ENCODE measurements at places on chromosomes 16 and 17.
A peak's percentile ranks its signal among the peaks of the same experiment; 100 is the strongest.

GRCh38 chr16:89911375-89911774 is 7.3 kb upstream of the MC1R start:
- DNase-seq: no peak

- no peak for DNase-seq
These were observed 53.7 kb downstream of the SF3B3 start for GRCh38 chr16:70577256-70577698.

DNA sequence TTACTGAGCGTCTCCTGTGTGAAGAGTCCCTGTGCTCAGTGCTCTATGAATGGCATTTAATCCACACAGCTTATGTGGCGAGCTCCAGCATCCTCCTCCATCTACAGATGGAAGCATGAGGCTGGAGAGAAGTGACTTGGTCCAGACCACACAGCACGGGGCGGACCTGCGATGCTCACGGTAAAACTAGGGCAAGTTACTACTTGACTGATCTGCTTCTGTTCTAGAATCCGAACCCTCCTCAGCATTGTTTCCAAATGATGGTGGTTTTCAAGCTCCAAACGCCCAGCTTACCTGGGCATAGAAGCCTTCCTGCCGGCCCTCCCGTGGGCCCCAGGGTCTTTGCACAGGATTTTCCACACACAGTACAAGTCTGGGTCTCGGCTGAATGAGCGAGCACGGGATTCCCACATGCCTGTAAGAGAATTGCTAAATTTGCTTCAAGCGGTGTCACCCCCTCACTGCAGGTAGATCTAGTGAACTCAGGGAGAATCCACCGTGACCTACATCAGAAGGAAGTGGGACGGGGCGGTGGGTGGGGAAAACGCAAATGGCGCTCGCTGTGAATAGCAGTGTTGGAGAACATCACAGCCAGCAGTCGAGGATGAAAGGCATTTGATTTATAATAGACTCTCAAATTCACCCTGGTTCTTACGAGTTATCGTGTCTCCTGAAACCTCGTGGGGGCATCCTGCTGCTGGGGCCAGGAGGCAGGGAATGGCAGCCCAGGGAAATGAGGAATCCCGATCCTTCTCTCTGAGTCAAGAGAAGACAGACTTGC is 101.1 kb downstream of the CMIP start:
- no peak for DNase-seq

GRCh38 chr16:3740934-3741333 is 23.6 kb upstream of the TRAP1 start:
- no peak for DNase-seq

DNA sequence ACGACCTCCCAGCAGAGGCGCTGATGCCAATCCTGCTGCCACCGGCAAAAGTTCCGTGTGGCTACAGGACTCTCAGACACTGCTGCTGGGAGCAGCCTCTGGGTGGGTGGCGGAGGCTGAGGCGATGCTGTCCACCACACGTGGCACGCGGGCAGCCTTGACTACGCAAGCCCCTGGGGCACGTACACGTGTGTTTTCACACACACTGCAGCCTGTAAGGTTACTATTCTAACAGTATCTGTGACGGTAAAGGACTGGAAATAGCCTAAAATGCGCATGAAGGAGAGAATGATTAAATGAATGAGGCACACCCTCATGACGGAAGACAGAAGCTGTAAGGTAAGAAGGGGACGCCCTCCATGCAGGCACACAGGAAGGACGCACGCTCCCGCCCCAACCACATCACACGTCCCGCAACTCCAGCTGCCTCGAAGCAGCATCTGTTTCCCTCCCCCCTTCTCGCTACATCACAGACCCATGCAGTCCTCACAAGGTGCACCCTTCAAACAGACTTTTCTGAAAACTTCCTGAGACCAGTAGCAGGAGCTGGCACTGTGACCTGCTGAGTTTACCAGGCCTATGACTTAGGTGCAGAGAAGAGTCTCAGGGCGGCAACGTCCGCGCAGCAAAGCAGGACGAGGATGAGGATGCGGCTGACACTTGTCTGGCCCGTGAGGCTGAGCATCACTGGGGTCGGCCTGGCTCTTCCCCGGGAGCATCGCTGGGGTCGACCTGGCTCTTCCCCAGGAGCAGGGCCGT is 28.7 kb upstream of the FASN start:
- DNase-seq: no peak

- DNase-seq: no peak
These were observed 8.9 kb upstream of the HOXB2 start for GRCh38 chr17:48553826-48554225.

DNA sequence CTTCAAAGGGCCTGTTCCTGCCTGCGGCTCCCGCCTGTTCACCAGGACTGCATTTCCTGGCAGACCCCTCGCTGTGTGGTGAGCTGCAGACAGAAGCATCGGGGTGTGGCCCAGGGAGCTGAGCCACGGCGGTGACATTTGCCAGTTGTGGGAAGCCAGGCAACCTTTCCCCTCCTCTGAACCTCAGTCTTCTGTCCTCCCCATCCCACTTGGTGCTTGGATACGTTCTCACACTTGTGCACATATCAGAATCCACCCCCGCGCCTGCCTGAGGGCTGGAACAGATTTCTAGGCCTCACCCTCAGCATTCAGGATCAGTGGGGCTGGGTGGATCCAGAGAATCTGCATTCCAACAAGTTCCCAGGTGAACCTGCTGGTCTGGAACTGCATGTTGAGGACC is 63.5 kb downstream of the CRISPLD2 start:
- DNase-seq: no peak

DNA sequence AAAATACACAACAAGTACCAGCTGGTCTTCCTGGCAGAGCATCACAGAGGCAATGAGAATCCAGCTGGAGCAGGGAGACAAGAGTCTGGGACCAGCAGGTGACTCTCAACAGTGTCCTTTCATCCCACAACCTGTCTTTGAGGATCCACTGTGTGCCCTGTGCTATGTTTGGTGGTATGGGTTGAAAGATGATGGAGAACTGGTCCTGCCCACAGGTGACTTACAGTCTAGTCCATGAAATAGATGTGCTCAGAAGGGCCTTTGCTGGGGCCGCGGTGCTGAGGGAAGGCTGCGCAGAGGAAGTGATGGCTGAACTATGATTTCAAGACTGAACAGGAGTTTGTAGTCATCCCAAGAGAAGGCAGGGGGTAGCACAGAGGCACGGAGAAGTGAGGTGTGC is 17.9 kb downstream of the WNT3 start:
- DNase-seq: no peak

- no peak for DNase-seq
These were observed 160.2 kb upstream of the CHMP6 start for GRCh38 chr17:80831491-80831890.

DNA sequence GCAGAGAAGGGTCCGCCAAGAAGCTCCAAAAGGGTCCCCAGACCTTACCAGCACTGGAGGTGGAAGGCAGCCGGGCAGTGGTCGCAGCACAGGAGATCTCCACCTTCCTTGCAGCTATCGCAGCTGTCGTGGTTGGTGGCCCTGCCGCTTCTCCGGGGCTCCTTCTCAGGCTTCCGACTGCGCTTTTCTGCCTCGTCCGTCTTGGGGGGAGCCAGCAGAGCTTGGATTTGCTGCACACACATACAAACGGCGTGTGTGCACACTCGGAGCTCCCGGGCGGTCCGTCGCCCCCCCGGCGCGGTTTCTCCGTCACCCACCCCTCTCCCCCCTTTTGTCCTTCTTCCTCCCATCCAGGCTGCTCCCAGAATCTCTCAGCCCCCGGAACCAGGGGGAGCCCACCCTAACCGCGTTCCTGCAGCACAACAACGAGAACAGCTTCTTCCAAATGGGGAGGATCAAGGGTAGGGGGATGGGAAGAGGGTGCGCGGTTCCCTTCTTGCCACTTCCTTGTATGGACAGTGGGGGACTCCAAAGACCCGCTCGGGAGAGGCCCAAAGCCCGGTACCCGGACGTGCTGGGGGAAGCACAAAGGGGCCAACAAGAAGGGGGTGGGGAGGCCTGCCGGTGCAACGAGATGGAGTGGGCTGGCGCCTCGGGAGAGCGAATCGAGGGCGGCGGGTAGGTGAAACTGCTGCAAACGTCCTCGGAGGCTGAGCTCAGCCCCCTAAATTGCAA is 1.1 kb downstream of the PHF12 start:
- DNase-seq: peak; percentile 50

GRCh38 chr17:76570877-76571471 is 14.7 kb downstream of the ST6GALNAC2 start:
- no peak for DNase-seq

GRCh38 chr16:86374603-86375130 is 135.7 kb upstream of the FOXF1 start:
- DNase-seq: no peak
